ENCODE measurements at places on chromosomes 3 and 15.

GRCh38 chr3:23948761-23949160, 3.7 kb downstream of the NR1D2 start:
- DNase-seq, result no peak

- no peak for DNase-seq
Measured at GRCh38 chr15:80076321-80077318, 17.1 kb downstream of the ZFAND6 start.

DNA sequence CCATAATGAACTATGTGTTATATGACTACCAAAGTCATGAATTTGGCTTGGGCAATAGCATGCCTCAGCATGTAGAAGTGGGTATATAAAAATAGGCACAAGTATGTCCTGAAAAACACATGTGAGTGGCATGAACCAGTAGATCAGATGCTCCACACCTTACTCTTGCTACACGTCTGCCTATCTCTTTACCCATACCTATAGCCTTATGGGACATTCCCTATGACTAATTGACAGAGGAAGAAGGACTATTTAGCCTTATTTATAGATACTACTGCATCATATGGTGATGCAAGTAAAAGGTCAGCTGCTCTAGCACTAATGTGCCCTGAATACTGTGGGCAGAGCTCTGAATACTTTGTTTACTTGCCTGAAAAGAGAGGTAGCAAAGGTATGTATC, 81.0 kb upstream of the ZPLD1 start:
- DNase-seq, result no peak

- no peak for DNase-seq
Measured at GRCh38 chr3:177928172-177928873, 607.9 kb upstream of the KCNMB2 start.

- no peak for DNase-seq
Measured at GRCh38 chr3:113454630-113455029, 13.3 kb upstream of the CFAP44 start.

DNA sequence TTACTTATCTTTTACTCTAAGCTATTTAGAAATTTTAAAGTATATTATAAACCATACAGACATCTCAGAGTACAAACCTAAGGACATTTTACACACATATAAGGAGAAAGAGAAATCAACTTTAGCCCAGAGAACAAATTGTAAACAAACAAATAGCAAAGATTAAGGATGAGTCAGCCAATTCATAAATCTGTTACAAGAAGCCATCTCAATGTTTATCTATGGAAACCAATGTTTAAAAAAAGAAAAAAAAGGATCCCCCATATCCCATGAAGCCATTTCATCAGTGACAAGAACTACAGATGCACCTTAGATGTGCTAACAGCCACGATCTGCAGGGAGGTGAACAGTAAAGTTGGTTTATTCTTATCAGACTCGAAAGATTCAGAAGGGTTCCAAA, 437.1 kb downstream of the SHQ1 start:
- no peak for DNase-seq

GRCh38 chr3:85574006-85574705, 615.4 kb downstream of the CADM2 start:
- DNase-seq, result no peak

DNA sequence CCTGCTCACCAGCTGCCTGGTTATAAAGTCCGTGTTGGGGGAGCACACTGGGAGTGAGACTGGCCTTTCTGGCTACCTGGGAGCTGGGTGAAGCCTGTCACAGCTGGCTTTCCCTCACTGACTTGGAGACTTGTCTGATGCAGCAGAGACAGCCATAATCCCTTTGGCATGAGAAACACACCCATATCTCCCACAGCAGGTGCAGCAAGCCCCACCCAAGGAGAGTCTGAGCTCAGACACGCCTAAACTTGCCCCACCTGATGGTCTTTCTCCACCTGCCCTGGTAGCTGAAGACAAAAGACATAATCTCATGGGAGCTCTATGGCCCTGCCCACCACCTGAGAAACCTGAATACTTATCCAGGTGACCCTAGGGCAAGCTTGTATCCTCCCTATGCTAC, 54.8 kb downstream of the NMD3 start:
- no peak for DNase-seq

DNA sequence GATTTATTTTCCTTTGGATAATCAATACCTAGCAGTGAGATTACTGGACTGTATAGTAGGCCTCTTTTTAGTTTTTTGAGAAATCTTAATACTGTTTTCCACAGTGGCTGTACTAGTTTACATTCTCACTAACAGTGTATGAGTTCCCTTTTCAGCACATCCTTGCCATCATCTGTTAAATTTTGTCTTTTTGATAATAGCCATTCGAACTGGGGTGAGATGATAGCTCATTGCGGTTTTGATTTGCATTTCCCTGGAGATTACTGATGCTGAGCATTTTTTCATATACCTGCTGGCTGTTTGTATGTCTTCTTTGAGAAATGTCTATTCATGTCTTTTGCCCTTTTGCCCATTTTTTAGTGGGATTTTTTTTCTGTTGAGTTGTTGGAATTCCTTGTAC, 210.8 kb downstream of the CGGBP1 start:
- no peak for DNase-seq

DNA sequence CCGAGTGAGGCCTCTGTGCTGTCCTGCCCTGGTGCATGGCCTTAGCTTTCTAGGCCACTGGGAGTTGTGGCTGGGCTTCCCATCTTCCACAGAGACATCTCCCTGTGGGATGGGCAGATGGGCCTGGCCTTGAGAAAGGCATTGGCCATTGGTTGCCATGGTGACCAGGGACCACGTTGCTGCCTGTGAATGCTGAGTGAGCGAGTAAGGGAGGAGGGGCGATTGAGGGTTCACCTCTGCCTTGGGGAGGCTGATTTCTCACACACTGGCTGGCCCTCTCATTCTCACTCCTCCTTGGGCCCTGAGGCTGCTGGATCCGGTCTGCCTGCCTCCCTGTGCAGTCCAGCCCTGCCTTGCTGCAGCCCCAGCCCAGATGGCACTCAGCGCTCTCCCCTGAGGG, 26.4 kb upstream of the DOCK3 start:
- DNase-seq, result no peak
